ENCODE measurements at places on chromosomes 11 and 22. TPM values are rescaled to one million over a fixed set of nuclear protein-coding genes. Genes with fewer than 3 reads are reported as not detected.
A peak's percentile ranks its signal among the peaks of the same experiment; 100 is the strongest.

TYR gene
- total RNA-seq, result not detected

DNA sequence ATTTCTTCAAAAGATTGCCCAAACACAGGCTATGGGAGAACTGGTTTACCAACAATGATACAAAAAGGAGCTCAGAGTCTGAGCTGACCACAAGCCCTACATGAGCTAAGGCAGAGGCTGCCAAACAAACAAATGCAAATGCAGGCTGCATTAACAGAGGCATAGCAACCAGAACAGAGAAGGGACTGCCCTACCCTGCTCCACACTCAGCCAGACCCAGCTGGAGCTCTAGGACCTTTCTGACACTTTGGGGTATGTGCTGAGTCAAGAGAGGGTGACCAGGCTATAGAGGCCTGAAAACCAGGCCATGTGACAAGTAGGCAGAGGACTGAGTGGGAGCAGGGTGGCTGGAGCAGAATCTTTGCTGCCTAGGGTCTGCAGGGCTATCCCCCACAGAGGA is 17.8 kb upstream of the P2RY2 start:
- no peaks in the 10 kb centered on the region for H3K36me3 ChIP-seq
- peak overlapping the region; percentile 22 for H3K4me3 ChIP-seq
- peaks cover 90% of the 10 kb centered on the region for H3K4me1 ChIP-seq
- H3K27me3 ChIP-seq, result no peaks in the 10 kb centered on the region
- DNase-seq, result peak; percentile 99
- H3K27ac ChIP-seq, result peak overlapping the region; percentile 99

GRCh38 chr11:109795234-109795633 is 298.0 kb upstream of the ZC3H12C start:
- no peak overlapping the region for H3K27ac ChIP-seq
- DNase-seq, result no peak
- H3K4me3 ChIP-seq, result no peak overlapping the region
- no peaks in the 10 kb centered on the region for H3K27me3 ChIP-seq

DNA sequence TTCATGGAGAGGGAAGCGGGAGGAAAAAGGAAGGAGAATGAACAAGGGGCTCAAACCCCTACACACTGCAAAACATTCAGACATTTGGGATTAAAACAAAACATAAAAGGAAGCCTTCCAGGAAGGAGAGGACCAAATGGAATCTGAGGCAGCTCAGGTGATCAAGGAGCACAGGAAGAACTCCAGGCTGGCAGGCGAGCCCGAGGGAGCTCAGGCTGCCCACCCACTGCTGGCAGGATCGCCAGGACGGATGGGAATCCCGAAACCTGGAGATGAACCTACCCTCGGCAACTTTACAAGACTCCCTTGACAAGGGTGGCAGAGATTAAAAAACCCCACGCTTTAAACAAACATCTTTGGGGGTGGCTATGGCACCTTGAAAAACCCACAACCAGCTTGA is 5.0 kb upstream of the PYGM start:
- no peak overlapping the region for H3K4me3 ChIP-seq
- DNase-seq, result no peak
- no peaks in the 10 kb centered on the region for H3K4me1 ChIP-seq
- H3K27ac ChIP-seq, result no peak overlapping the region

DNA sequence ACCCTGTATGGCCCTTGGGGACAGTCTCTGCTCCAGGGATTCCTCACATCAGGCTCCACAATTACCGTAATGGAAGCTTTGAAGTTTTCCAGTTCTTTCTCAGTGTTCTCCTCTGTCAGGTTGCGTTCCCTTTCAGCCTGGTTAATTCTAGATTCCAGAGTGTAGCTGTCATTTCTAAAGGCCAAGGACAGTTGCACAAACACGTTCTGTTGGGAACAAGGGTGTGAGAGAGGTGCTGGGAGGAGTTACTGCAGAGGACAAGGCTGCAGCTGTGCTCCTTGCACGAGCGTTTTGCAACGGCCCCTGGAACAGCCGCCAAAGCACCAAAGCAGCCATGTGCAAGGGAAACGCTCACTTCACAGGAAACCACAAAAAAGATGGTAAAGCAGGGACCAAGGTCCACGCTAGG is 35.9 kb upstream of the LYVE1 start:
- peaks cover 12% of the 10 kb centered on the region for H3K4me1 ChIP-seq
- H3K36me3 ChIP-seq, result no peaks in the 10 kb centered on the region
- DNase-seq, result no peak
- no peak overlapping the region for H3K27ac ChIP-seq
- no peaks in the 10 kb centered on the region for H3K27me3 ChIP-seq

DNA sequence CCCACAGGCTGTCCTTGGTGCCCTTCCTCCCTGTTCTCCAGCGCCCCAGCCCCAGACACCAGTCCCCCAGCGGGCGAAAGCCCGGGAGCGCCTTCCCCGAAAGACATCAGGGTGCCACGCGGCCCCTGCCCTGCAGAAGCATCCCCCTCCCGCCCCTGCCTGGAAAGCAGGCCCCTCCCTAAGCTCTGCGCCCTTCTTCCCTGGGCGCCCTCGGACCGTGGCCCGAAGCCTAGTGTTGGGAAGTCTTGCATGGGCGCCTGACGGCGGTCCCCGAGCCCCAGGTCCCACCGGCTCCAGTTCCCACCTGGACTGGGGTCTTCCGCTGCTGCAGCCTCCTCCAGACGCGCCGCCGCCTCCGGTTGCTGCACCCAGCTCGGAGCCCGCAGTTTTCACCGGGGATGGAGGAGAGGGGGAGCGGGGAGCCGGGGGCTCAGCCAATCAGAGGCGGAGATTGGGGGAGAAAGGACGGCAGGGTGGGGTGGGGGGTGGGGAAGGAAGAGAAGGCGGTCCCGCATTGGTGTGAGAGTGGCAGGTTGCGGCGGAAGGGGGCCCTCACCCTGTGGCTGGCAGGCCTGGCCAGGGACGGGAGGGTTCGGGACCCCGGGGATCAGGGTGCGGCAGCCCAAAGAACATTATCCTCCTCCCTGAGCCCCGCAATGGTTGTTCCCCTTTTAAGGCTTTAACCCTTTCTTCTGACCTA is at the start of gene THY1:
Gene THY1, minus strand, starts transcription at position 364 of the 700 bp plus-strand sequence. CDS start 2,267 bp downstream, outside the sequence.
- DNase-seq, result no peak
- no peaks in the 10 kb centered on the region for H3K27me3 ChIP-seq
- no peaks in the 10 kb centered on the region for H3K36me3 ChIP-seq
- no peak within 1 kb of the TSS for H3K4me3 ChIP-seq
- H3K27ac ChIP-seq, result no peak within 1 kb of the TSS

Data from PC-9 (cell line).